ENCODE measurements at places on chromosomes 16 and 17. TPM values are rescaled to one million over a fixed set of nuclear protein-coding genes. Genes with fewer than 3 reads are reported as not detected.

The KRT33A gene
- not detected for total RNA-seq

DNA sequence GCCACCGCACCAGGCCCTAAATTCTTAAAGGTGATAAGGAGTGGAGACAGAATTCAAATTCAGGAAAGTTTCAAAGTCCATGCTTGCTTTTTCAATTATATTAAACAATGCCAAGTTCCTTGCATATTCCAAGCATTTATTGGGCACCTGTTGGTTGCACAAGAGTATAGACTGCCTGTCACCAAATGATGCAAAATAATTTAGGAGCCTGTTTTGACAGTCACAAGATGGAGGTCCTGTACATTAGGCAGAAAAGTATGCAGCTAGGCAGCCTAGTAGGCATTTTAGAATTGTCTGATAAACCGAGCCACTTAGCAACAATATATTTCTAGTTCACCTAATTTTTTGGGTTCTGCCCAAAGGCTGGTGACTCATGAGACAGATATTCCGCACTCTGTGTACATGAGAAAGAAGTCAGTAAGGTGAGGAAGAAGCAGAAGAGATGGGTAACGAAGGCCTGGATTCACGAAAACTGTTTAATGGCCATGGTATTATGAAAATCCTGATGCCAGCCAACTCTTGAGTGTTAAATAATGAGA, 7.3 kb downstream of the ACACA start:
- no peak overlapping the region for H3K27ac ChIP-seq
- H3K4me3 ChIP-seq: no peak overlapping the region
- H3K4me1 ChIP-seq: no peaks in the 10 kb centered on the region
- no peaks in the 10 kb centered on the region for H3K36me3 ChIP-seq

- H3K27ac ChIP-seq: peak within 1 kb of the TSS; percentile 72
- no peaks in the 10 kb centered on the region for H3K27me3 ChIP-seq
- H3K36me3 ChIP-seq: no peaks in the 10 kb centered on the region
- DNase-seq: peak; percentile 98
- peak within 1 kb of the TSS; percentile 69 for H3K4me3 ChIP-seq
Observed at GRCh38 chr17:42561897-42562387, at the start of gene COASY. TSS of gene COASY (plus strand) at chr17:42562148. CDS start at chr17:42562623, 475 bp downstream.

DNA sequence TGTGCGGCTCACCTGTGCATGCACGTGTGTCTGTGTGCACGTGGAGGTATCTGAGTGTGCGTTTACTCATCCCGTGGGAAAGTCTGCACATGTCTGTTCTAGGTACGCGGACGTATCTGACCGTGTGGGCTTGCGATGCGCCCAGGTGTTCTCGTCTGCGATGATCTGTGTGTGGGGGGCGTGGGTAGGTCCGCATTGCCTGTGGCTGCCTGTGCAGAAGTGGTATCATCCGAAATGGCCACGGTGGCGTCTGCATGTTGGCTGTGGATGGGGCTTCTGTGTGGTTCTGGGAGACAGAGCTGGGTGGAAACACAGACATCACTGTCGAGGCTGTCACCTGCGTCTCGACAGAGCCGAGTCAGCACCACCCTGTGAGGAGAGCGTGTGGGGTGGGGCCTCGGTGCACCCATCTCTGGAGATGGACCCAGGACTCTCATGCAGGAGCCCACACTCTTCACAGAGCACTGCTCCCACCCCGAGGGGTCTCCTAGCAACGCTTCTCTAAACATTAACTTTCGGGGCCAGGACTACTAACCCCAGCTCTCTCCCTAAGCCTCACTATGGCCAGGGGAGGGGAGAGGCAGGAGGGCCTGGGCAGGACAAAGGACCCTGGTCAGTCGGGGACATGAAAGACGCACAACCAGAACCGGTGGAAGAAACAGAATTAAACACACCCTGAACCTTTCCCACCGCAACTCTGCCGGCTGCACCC, 8.4 kb downstream of the DPEP1 start:
- H3K27ac ChIP-seq: no peak overlapping the region
- no peaks in the 10 kb centered on the region for H3K27me3 ChIP-seq
- H3K36me3 ChIP-seq: no peaks in the 10 kb centered on the region
- DNase-seq: no peak
- H3K4me1 ChIP-seq: no peaks in the 10 kb centered on the region
- no peak overlapping the region for H3K4me3 ChIP-seq

DNA sequence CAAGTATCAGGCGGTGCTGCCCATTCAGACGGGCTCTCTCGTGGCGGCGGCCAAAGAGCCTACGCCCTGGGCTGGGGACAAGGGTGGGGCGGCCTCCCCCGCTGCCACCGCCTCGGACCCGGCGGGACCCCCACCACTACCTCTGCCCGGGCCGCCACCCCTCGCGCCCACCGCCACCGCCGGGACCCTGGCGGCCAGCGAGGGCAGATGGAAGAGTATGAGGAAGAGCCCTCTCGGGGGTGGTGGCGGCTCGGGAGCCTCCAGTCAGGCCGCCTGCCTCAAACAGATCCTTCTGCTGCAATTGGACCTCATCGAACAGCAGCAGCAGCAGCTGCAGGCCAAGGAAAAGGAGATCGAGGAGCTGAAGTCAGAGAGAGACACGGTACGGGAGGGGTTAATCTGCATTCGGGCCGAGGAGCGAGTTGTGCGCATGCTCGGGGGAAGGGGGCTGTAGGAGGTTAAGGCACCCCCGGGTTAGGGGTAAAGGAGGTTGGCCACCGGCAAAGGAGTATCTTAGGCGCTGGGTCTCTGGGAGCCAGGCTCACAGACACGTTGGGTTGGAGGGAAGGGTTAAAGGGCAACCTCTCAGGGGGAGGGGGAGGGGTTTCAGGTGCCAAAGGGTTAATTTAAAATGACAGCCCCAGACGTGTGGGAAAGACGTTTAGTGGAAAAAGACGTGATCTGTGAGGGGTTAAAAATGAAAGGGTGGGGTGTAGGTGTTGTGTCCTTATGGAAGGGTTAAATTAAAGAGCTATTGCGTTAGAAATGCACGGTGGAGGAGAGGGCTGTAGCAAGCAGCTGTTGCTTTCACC, 1.4 kb downstream of the MSL1 start:
- peak overlapping the region; percentile 100 for H3K4me3 ChIP-seq
- no peaks in the 10 kb centered on the region for H3K4me1 ChIP-seq
- H3K27ac ChIP-seq: peak overlapping the region; percentile 46
- DNase-seq: peak; percentile 67

All from aorta (tissue), 5 donors.